ENCODE measurements at places on chromosomes 2 and 18.

DNA sequence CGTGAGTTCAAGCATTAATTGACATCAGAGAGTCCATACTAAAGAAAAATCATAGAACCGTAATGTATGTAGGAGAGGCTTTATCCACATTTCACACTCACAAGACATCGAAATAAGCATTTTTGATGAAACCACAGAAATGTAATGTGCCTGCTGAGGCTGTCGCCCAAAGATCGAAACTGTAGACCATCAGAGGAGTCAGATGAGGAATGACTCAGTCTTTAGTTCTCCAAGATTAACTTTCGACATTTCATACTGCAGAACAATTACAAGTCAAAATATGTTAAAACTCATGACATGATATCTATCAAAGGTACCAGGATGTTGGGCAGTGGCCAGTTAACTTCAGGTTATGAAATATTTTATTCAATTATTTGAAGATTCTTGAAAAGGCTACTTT, 79.6 kb downstream of the RAB31 start:
- DNase-seq: no peak

- DNase-seq: no peak
Observed at GRCh38 chr2:192687015-192687414, 492.3 kb upstream of the TMEFF2 start.

DNA sequence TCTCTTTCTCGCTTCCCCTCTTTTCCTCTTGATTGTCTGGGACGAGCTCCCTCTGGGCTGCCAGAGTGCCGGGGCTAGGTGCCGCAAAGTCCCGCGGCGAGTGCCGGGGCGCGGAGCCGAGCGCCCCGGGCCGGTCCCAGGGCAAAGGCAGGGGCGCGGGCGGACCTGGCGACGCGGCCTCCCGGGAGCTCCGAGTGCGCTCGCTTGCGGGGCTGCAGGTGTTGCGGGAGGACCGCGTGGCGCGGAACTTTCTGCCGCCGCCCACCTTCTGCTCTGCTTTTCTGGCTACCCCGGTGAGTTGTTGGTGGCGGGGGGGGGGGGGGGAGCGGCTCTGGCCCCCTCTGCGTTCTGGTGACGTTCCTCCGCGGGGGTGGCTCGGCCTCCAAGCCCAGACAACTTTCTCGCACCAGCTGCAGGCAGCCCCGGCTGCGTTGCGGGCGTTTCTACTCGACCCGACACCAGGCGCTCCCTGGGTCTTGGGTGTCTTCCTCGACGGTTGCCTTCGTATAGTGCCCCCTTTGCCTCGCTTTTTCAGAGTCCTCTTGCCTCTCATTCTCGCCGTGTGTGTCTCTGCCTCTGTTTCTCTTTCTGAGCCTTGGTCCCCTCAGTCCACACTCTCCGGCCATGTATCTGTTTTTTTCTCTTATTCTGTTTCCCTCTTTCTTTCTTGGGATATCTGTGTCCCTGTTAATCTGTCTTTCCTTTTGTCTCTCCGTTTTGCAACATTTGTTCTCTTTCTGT, 759 bp downstream of the GALNT13 start:
- no peak for DNase-seq

GRCh38 chr2:206217743-206218142, 56.7 kb upstream of the ZDBF2 start:
- DNase-seq: no peak

- DNase-seq: no peak
Observed at GRCh38 chr2:195388028-195388427, 269.0 kb upstream of the SLC39A10 start.

DNA sequence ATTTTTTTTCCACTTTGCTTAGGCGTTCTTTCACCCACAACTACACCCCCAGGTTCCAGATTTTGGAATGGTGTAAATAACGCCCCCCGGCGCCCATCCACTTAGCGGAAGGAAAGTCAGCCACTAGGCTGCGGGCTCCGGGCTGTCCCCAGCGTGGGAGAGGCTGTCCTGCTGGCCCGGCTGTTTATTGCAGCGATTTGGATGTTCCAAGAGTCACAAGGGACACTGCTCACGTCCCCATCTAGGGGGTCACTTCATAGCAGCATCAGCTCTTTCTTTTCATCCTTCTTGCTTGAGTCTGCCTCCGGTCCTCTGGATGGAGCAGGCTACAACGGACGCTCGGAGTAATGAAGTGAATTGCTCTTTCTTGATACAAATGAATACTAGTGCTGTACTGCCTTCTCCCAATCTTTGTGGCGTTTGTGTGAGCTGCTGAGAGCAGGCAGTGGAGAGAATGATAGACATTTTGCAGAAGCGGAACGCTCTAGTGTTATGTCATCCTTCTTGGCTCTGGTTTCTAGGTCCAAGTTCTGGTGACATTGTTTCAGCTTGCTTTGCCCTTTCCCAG, 50.7 kb upstream of the PAIP2B start:
- DNase-seq: no peak

- no peak for DNase-seq
Observed at GRCh38 chr2:144310889-144311608, 208.9 kb downstream of the ZEB2 start.

GRCh38 chr2:38433607-38433975, 56.5 kb upstream of the ATL2 start:
- DNase-seq: no peak

- DNase-seq: no peak
Observed at GRCh38 chr2:158903711-158904405, 64.6 kb upstream of the TANC1 start.

- DNase-seq: no peak
Observed at GRCh38 chr18:45845410-45845809, 19.9 kb downstream of the SIGLEC15 start.

GRCh38 chr18:8439055-8439454, 170.2 kb upstream of the RAB12 start:
- DNase-seq: no peak

DNA sequence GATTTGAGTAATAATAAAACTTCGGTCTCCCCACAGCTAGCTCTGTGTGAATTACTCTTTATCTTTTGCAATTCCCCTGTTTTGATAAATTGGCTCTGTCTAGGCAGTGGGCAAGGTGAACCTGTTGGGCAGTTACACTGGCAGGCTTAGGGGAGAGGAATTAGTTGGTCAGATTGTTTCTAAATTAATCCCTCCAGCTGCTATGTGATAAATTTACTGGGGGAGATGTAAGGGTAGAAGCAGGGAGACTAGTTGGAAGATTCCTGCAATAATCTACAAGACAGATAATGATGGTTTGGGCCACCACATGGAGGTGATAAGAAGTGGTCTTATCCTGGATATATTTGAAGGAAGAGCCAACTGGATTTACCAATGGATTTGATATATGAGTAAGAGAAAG, 118.5 kb upstream of the TACR1 start:
- no peak for DNase-seq
